Ureter (tissue), 1 donor: ENCODE measurements at places on chromosomes 5 and 9. TPM values are rescaled to one million over a fixed set of nuclear protein-coding genes. Genes with fewer than 3 reads are reported as not detected.

The PCDHGA3 gene
- 2.9 TPM for total RNA-seq

- DNase-seq = no peak
Observed at GRCh38 chr5:5421149-5421960, 1.1 kb upstream of the ICE1 start.

DNA sequence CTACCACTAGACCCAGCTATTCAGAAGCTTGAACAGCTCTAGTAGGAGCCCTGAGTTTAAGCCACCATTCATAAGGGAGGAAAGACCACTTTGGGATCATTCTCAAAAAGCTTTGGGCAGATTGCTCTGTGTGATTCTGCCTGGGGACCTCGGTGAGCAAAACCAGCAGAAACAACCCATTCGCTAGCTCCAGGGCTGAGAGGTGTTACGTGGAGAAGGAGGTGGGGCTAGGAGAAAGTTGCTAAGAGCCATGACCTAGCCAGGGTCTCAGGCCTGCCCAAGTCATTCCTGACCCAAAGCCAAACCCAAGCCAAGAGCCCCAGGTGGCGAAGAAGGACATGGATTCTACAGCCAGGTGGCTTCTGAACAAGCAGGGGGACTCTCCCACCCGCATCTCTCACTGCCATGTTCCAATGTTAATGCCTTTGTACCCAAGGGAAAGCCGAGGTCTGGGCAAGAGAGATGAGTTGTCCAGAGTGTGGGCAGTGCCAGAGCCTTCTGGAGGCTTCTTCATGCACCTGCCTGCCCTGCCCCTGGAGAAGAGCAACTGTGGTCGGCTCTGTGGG is 4.0 kb upstream of the BARHL1 start:
- no peak for DNase-seq

DNA sequence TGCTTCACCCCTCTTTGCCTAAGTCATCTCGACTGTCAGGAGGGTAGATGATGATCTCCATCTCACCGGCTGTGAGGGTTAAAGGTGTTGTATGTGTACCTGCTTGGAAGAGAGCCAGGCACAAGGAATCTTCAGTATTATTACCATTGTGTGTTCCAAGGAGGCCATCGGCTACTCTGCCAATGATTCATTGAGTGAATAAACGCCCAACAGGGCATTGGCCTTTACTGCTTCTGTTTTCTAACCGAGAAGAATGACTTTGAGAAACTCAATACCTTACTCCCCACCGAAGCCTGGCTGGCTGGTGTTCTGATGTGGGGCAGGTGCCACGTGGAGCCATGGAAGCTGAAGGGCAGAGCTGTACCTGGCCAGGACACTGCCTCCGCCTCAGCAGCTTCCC is 228.8 kb downstream of the SNX18 start:
- DNase-seq = no peak
